Lung (tissue), 17 donors: ENCODE measurements at places on chromosomes 1 and 21. TPM values are rescaled to one million over a fixed set of nuclear protein-coding genes. Genes with fewer than 3 reads are reported as not detected.

The ATP6V1G3 gene
- total RNA-seq = not detected

The PRR9 gene
- not detected for total RNA-seq

DNA sequence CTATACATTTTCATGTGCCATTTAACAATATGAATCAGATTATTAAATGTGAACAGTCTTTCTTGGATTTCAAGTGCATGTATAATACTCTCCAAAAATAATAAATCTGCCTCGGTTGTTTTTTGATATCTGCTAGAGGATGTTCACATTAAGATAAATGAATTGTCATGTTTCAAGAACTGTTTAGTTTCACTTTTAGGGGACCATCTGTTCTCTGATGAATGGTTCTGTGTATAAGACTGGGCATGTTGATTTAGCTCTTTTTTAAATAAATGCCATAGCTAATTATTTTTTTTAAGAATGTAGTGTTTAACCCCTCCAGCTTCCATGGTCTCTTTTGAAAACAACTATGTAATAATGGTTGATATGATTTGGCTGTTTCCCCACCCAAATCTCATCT, 1245.1 kb upstream of the ADGRL4 start:
- H3K36me3 ChIP-seq = no peaks in the 10 kb centered on the region
- H3K27me3 ChIP-seq = no peaks in the 10 kb centered on the region
- DNase-seq = no peak

DNA sequence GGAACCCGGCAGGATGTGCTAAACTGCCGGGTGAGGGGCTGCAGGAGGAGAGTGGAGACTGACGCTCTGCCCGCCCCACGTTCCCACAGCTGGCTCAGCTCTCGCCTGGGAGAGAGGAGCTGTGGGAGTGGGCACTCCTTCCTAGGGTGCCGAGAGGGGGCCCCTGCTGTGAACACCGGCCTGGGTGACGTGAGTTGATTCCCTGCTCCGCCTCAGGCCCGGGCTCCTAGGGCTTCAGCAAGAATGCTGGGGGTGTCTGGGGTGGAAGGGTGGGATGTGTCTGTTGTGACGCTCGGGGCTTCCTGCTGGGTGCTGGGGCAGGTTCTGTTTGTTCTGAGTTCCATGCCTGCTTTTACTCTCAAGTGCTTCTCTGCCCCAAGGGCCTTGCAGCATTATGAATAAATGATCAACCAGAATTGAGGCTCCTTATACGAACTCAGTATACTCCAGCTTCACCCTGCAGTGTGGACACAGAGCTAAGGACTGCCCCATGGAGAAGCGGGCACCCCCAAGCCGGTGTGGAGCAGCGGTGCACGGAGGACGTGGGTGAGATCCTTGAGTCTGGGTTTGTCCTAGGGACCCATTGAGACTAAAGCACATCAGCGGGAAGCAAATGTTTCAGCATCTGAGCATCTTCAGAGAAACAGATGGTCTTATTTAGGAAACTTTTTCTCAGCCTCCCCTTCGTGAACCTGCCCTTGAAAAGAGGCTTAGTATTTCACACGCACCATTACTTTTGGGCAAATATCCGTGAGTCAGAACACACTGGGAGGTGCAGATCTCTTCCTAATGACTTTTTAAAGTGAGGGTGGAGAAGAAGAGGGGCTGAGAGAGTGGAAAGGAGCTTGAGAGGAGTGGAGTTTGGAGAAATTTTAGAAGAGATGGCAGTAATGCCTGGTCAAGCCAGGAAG, 41.7 kb downstream of the SYT6 start:
- H3K4me3 ChIP-seq = no peak overlapping the region
- H3K27me3 ChIP-seq = no peaks in the 10 kb centered on the region
- no peak overlapping the region for H3K27ac ChIP-seq
- DNase-seq = no peak

GRCh38 chr1:11500881-11501280, 21.9 kb downstream of the DISP3 start:
- no peak overlapping the region for H3K27ac ChIP-seq
- no peak overlapping the region for H3K4me3 ChIP-seq
- no peaks in the 10 kb centered on the region for H3K36me3 ChIP-seq
- peaks cover 7% of the 10 kb centered on the region for H3K27me3 ChIP-seq

The OR2M5 gene
- total RNA-seq = not detected

The MROH9 gene
- total RNA-seq = 11.6 TPM

DNA sequence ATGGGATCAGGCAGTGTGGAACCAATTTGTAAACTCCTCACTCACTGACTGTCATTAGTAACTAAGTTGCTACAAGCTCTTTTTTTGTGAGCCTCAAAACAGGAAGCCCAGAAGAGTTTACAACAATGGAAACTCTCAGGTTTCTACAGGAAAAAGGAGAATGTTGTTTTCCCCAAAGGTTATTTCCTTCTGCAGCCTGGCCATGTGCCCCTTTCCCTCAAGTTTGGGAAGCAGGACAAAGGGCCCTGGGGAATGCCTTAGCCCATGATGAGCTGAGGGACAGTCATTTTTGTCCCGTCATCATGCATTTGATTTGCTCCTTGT, 395.9 kb downstream of the KIF26B start:
- DNase-seq = peak; percentile 30
- no peak overlapping the region for H3K27ac ChIP-seq
- H3K4me1 ChIP-seq = no peaks in the 10 kb centered on the region
- H3K36me3 ChIP-seq = no peaks in the 10 kb centered on the region

- no peaks in the 10 kb centered on the region for H3K4me1 ChIP-seq
- no peak overlapping the region for H3K27ac ChIP-seq
- no peak for DNase-seq
Observed at GRCh38 chr1:71240656-71241055, 159.8 kb upstream of the ZRANB2 start.

DNA sequence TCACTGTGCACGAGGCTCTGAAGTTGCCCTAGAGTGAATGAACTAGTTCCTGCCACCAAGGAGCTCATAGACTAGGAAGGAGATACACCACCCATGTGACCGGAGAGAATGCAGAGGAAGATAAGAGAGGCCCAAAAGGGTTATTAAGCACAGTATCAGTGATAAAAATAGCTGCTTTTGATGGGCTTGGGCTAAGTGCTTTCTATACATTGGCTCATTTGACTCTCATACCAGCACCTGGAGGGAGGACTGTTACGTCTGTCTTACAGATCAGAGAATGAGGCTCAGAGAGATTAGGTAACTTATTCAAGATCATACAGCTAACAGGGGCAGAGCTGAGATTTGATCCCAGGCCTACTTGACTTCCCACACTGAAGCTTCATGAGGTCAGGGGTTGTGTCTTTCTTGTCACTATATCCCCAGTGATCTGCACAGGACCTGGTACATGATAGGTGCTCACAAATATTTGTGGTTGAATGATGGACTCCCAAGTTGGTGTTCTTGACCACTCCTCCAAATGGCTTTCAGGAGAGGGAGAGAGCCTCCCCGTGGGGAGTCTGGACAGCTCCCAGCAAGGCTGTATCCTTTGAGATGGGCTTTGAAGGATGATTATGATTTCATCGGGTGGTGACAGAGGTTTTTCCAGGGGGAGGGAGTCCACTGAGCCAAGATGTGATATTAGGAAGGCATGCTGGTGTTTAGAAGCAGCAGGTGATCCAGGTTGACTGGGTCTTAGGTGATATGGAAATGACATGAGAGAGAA, 14.4 kb downstream of the PPFIA4 start:
- no peaks in the 10 kb centered on the region for H3K27me3 ChIP-seq
- no peak overlapping the region for H3K4me3 ChIP-seq
- no peak overlapping the region for H3K27ac ChIP-seq
- H3K36me3 ChIP-seq = no peaks in the 10 kb centered on the region
- no peaks in the 10 kb centered on the region for H3K4me1 ChIP-seq

- no peak overlapping the region for H3K4me3 ChIP-seq
- DNase-seq = no peak
- no peaks in the 10 kb centered on the region for H3K4me1 ChIP-seq
- H3K27ac ChIP-seq = no peak overlapping the region
Observed at GRCh38 chr1:21072721-21073120, 104.0 kb downstream of the EIF4G3 start.

- no peaks in the 10 kb centered on the region for H3K36me3 ChIP-seq
- peak overlapping the region; percentile 22 for H3K4me3 ChIP-seq
- H3K4me1 ChIP-seq = peaks cover 27% of the 10 kb centered on the region
- peak overlapping the region; percentile 91 for H3K27ac ChIP-seq
- peak; percentile 94 for DNase-seq
Observed at GRCh38 chr21:34526618-34527290, 14.7 kb upstream of the KCNE1 start.

The MAN1C1 gene
- 14.5 TPM for total RNA-seq

DNA sequence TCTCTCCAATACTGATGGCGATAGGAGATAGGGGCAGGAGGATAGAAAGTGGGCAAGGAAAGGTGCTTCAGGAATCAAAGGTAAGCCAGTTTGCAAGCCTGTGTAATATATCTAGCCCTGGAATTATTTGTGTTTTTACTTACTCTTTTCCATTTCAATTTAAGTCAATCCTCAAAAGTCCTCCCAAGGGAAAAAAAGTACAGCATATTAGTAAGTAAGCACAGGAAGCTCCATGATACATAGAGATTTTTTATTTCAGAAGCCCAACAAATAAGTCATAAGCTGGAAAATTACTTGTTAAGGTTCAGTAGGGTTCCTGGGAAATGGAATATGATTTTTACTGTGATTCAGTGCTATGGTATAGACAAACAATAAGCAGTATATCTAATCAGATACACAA, 337.7 kb upstream of the DUSP10 start:
- no peak for DNase-seq
- no peaks in the 10 kb centered on the region for H3K27me3 ChIP-seq
- H3K4me1 ChIP-seq = peaks cover 8% of the 10 kb centered on the region
- H3K4me3 ChIP-seq = no peak overlapping the region
- no peaks in the 10 kb centered on the region for H3K36me3 ChIP-seq

DNA sequence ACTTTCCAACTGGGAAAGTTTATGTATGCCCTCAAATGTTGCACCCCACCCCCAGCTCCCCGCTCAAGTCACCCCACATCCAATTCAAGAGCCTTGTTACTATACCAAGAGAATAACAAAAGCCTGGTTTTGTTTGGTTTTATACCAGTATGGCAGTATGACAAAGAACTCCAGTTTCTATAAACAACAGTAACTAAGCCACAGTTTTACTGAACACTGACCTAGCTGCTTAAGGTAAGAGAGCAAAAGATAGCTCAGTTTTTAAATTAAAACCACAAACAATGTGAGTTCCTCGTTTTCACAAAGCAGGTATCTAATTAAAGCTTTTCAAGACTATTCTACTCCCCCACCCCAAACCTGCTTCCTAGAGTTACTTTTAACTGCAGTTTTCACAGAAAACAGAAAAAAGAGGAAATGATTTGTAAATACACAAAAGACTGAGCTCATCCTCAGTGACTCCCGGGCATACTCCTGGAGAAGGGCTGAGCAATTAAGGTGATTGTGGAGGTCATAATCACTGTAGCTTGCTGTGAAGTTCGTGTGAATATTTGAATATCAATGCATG, 59.3 kb upstream of the LHX8 start:
- DNase-seq = no peak
- no peak overlapping the region for H3K4me3 ChIP-seq
- H3K4me1 ChIP-seq = no peaks in the 10 kb centered on the region
- no peak overlapping the region for H3K27ac ChIP-seq

The HLCS gene
- 28.8 TPM for total RNA-seq

The AADACL3 gene
- not detected for total RNA-seq

- H3K36me3 ChIP-seq = peaks cover 17% of the 10 kb centered on the region
- DNase-seq = no peak
- H3K4me3 ChIP-seq = no peak overlapping the region
- no peaks in the 10 kb centered on the region for H3K4me1 ChIP-seq
- H3K27ac ChIP-seq = no peak overlapping the region
Observed at GRCh38 chr1:177933881-177934280, 36.0 kb downstream of the SEC16B start.

DNA sequence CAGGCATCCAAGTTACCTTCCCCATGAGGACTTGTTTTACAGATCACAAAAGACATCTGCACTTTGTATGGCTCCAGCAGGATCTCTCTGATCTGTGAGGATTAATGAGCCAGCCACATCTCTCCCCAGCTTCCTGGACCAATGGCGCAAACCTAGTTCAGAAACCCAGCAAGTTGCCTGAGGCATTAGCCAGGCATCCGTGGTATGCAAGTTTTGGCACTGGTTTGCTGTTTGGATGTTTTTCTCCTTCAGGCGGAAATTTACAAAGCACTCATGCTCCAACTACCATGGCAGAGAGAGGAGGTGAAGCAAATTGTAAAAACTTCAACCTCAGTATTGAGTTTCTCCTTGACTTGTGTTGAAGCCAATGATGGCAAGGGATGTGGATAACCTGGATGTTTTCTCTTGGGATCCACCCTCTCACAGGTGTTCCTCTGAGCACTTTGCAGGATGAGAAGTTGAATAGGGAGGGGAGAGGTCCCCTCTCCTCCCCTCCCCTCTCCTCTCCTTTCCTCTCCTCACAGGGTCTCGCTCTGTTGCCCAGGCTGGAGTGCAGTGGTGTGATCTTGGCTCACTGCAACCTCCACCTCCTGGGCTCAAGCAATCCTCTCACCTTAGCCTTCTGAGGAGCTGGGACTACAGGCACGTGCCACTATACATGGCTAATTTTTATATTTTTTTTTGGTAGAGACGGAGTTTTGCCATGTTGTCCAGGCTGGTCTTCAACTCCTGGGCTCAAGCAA, 25.6 kb upstream of the ENO1 start:
- H3K4me3 ChIP-seq = no peak overlapping the region
- DNase-seq = peak; percentile 49
- H3K4me1 ChIP-seq = peaks cover 3% of the 10 kb centered on the region

DNA sequence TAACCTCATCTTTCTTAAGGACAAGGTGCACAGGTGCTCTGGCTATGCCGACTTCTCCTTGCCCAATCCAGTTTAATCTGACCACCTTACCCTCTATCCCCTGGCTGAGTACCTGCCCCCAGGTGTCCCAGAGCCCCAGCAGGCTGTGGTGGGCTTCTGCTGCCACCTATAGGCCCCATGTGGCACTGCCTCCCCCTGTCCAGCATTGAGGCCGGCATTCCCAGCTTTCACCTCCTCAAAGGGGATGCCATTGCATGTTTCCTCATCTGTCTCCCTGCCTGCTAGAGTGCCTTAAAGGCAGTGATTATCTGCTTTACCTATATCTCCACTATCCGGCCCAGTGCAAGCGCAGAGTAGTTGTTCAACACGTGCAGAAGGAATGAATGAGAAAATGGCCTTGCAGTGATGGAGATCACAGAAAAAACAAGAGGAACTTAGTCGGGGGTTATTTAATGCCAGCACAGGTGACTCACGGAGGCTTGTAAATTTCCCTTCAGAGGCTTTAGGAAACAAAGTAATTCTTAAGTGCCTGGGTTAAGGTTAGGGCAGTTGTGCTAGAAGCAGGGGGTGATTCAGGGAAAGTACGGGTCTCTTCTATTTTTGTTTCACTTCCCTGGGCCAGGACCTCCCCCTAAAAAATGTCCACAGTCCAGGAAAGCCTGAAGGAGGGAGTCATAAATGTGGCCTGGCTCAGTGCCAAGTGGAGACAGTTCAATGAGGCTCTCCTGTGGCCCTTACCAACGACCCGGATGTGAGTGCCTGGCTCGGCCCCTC, 131.8 kb upstream of the NGF start:
- no peak for DNase-seq
- no peak overlapping the region for H3K27ac ChIP-seq
- H3K4me3 ChIP-seq = no peak overlapping the region
- no peaks in the 10 kb centered on the region for H3K36me3 ChIP-seq
- H3K4me1 ChIP-seq = no peaks in the 10 kb centered on the region

- no peaks in the 10 kb centered on the region for H3K4me1 ChIP-seq
- H3K27ac ChIP-seq = no peak overlapping the region
- no peaks in the 10 kb centered on the region for H3K36me3 ChIP-seq
- no peaks in the 10 kb centered on the region for H3K27me3 ChIP-seq
- DNase-seq = peak; percentile 53
Observed at GRCh38 chr1:182170891-182171461, 109.5 kb upstream of the ZNF648 start.

The LCE1D gene
- total RNA-seq = not detected

The FCRL2 gene
- 2.3 TPM for total RNA-seq

The FAM43B gene
- total RNA-seq = 0.67 TPM
